ENCODE measurements at places on chromosomes 6 and 20.

DNA sequence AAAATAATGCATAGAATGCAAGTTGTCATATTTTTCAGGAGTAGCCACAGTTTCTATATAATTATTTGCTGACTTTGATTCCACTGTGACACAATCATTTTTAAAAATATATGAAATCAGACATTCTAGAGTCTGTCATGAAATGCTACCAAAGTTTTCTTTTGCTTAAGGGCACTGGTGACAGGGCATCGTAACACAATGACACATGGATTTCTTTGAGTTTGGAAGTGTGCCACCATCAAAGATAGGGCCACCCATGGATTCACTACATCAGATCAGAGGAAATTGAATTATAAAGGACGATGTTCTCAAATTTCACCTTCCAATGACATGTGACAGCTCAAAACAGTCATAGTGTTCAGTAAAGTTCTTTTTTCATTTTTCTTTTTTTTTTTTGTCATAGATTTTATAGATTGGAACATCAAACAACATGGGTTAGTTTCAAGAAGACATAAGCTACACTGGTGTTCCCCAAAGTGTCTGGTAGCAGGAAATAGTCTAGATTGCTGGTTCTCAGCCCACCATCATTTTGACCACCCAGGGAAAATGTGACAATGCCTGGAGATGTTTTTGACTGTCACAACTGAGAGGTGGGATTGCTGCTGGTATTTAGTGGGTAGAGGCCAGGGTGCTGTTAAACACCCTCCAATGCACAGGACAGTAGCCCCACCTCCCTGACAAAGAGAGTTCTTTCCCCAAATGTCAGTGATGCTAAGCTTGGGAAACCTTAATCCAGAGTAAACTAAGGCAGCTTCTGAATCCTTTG, 123.8 kb upstream of the DOK5 start:
- DNase-seq, result no peak

DNA sequence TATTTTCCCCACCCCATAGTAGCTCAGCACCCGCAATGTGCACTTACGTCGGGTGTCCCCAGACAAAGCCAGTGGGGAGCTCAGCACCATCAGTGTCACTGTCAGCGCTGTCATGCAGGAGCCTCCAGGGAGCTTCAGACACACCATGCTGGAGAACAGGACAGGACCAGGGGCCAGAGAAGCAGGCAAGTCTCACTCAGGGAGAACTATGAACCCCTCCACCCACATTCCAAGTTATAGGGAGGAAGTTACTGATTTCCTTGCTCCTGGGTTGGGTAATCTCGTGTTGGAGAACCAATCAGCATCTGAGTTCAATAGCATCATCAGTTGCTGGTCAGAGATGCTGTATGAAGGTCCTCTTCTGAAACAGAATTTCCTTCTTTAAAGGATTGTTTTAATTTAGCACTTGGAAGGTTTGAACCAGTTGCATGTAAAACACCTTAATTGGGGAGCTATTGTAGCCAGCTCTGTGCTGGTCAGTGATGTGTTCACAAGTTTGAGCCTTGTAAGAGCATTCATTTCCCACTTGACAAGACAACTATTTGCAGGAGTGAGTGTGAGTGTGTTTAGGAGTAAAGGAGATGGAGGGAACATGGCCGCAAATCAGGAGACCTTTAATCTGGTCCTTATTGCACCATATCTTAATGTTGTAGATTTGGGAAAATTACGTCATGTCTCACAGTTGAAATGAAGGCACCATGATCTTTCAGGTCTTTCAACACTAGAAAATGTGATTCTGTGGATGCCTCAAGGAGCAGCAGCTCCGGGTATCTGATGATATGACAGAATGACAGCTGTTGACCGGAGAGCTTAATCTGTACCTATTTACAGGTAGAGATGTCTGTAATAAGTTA, at the start of gene HLA-DRB1:
Gene HLA-DRB1 (minus strand): TSS at position 253 of the 854 bp plus-strand sequence. CDS start 106 bp downstream, at position 147.
- no peak for DNase-seq

DNA sequence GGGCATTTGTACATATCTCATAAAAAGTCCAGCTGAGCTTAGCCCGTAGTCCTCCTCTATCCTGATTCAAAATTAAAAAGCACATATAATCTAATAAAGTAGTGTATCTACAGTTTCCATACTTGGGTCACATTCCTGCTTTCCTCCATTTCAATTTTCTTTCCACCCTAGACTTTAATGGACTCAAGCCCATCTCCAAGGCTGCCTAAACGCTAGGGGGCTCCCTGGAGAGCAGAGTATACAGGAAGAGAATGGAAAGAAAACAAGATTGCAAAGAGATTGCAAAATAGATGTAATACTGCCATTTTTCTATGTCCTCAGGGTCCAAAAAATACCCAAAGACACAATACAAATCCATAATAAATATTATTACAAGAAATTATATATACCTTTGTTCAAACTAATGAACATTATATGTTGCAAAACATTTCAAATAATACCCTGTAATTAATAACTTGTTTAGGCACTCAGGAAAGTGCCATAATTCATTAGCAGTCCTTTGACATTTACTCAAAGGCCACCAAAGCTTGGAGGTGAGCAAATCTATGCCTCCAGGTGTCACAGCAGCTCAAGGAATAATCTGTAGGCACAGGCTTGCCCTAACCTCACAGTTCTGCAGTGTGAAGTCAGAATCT, 2.4 kb upstream of the MCM3 start:
- peak; percentile 79 for DNase-seq

DNA sequence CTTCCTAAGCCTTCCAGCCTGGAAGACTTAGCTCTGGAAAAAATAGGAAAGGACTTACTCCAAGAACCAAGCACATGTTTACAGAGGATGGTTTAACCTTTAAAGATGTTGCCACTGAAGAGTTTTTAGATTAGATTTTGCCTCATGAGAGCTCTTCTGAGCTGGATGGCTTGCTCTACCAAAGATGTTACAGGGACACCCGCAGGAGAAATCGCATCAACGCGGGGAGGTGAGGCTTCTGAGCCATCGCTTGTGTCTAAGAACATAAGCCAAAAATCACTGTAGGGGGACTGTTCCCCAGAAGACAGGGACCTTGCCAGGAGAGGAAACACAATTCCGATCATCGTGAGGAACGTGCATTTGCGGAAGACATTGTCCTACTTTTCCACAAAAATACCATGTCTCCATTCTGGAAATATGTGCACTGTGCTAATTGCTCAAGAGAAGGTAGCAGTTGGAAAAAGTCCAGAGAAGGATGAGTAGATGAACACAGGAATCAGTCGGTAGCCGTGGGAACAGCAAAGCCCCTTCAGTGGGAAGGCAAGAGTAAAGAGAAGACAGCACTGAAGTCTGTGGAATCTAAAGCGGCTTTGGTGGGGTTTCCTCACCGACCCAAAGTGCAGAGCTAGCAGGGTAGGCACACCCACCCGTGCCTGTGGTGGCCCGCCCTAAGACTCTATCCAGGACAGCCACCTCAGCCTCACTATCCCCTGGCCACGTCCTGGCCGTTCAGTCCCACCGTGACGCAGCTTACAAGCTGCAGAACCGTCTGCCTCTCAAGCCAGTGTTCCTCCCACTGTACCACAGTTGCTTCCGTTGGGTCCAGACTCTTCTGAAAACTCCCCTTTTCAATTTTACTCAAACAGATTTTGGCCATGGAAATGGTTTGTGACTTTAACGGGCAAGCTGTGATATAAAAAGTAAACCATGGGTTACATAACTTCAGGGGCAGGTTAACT, 334.8 kb downstream of the NRN1 start:
- no peak for DNase-seq

DNA sequence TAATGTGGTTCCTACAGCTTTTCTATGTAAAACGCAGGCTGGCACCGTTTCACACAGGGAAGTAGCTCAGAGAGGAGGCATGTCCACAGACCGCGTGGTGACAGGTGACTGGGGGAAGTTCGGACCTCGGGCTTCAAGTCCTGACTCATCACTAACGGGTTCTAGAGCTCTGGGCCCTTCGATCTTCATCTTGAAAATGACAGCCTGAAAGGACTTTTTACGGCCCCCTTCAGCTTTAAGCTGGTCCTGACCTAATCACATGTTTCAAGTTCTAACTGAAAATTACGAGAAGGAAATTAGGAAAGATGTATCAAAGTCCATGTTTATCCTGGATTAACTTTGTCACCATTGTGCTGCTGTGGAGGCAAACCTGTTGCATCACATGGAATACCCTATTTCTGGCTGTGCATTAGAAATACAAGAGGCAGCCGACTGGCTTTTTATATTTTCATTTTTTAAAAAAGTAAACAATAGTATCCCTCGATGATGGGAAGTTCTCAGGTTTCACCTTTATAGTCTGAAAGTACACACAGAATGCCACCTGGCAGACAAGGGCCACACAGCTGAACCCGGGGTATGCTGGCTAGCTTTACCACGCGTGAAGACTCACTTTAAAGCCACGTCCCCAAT, 2.0 kb downstream of the MAN1A1 start:
- no peak for DNase-seq

DNA sequence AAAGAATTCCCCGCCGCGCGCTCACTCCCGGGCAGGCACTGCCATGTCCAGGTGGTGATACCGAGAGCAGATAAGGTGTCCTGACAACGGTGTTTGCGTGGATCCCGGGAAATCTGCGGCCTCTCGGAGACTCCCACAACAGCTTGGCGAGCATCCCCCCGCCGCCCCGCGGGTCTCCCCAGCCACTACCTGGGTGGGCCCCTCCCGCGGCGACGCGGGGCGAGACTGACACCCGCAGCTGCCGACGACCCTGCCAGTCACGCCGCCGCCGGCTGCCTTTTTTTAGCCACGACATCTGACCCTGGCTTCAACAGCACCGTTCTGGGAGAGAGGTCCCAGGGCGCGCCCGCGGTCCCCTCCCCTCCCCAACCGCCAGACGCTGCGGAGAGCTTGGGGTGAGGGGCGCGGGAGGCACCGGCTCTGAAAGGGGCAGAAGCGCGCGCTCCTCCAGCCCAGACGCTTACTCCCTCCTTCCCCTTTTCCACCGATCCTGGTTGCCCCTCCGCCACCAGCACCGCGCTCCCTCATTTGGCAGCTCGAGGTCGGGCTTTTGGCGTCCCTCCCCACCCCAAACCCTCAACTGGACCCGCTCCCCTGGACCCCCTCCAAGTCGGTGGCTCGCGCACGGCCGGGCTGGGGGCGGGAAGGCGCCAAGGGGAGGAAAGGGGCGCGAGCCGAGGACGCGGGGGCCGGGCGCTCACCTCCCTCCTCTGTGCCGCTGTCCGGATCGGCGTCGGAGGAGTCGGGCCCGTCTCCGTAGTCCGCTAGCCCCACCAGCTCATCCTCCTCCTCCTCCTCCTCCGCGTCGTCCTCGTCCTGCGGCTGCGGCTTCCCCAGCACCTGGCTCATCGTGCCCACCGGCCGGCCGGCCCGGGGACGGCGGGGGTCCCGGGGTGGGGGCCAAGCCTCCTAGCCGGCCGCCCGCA, 665 bp downstream of the RRAGD start:
- peak; percentile 52 for DNase-seq

DNA sequence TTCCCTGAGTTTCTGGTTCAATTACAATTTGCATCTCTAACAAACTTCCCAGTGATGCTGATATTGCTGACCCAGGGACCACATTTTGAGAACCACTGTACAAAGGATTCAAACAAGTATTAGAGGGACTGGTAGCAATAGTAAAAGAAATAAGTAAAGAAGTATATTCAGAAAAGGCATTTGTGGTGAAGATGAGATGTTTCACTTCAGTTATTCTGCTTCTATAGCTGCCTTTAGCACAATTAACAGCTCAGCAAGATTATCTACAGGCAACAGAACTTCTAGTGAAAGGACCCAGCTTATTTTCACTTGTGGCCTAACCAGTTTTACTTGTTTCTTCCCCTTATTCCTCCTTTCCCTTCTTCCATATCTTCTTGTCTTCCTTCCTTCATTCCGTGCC, 149.4 kb downstream of the PHF3 start:
- no peak for DNase-seq

Data from endothelial cell (in vitro differentiated cells).